ENCODE measurements at places on chromosomes 7 and 10.

GRCh38 chr10:88810196-88810961 lies 7.8 kb downstream of the LIPM start:
- DNase-seq = no peak

GRCh38 chr7:42347616-42348015 lies 110.6 kb upstream of the GLI3 start:
- no peak for DNase-seq

- DNase-seq = no peak
These were observed 43.0 kb downstream of the LSM5 start for GRCh38 chr7:32447218-32447617.

DNA sequence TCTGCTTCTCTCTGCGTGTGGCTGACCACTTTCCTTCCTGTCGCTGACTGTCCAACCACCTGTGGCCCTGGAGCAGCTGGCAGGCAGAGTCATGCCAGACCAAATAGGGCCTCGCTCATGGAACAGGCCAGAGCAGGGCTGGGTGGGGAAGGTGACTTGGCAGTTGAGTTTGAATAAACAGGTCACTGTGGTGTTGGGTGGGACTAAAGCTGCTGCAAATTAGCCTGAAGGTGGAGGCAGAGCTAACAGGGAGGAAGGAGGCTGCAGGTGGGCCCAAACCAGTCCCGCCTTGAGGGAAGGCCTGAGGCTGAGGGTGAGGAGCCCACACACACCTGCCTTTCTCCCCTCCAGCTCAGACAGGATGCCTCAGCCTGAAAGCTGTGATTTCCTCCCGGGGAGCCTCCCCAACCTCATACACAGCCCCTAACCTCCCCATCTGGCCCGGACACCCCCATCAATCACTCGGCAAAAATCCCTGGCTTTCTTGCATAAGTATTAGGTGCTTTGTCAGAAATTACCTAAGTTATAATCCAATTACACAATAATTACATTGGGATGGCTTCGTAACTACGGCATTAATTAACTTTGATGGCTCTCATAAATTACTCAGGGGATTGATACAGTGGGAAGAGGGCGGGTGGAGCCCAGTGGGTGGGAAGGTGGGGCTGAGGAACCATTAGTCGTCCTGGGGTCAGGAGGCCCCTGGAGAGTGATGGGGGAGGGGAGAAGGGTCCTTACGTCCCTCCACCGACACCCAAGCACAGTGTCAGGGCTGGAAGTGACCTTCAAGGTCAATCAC lies 97.7 kb upstream of the PCBD1 start:
- DNase-seq = no peak

GRCh38 chr10:120582753-120583152 lies 125.7 kb downstream of the PLPP4 start:
- no peak for DNase-seq

DNA sequence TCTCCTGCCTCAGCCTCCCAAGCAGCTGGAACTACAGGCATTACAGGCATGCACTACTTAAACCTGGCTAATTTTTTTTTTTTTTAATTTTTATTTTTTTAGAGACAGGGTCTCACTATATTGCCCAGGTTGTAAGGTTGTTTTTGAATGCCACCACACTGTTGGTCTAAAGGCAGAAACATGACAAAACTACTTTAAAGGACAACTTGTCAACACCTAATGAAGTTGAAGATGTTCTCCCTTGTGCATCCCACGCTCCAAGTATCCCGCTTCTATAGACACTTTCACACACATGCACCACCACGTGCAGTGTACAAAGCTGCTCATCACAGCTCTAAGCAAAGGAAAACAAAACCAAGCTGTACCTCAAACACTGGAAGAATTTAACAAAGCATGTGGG lies 226.4 kb downstream of the FGFR2 start:
- DNase-seq = no peak

DNA sequence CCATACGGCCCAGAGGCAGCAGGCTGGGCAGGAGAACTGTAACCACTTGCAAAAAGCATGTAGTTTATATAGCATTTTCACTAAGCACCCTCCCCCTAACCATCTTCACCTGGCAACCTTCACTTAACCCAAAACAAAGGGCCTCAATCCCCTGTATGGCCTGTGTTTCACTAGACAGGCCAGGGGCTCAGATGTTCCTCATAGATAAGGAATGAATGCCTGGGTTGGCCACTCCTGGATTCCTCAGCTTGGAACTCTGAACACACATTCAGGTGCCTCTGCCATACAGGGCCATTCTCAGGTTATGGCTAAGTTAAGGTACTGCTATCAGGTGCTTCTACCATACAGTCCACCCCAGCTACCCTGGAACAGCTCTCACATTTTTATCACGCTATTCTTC lies 10.3 kb upstream of the TMEM168 start:
- no peak for DNase-seq

DNA sequence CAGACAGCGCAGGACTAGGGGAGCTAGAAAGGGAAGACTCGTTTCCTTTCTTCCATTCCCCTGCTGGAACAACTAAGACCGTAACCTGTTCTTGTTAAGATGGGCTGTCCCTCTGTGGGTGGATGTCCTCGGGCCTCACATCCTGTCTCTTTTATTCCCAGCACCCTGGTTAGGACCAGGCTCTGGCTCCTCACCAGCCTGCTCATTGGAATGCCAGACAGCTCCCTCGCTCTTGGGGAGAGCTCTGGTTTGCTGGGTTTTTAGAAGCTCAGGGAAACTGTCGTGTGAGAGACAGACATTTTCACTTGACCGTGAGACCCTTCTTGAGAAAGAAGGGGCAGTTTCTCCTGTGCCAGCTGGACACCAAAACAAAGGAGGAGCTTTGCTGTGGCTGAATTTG lies 58.1 kb upstream of the HABP2 start:
- DNase-seq = no peak

DNA sequence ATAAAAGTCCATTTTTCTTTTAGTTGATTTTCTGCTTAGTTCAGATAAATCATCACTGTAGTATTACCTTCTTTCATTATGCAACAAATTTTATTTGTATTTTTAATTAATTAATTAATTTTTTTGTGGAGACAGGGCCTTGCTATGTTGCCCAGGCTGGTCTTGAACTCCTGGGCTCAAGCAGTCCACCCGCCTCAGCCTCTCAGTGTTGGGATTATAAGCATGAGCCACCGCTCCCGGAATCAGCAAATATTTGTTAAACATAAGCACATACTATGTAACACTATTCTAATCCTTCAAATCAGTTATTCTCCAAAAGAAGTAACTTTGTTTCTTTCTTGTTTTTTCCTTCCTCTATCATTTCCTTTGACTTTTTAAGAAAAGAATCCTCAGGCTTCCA lies 584.8 kb upstream of the ANKRD30A start:
- DNase-seq = no peak

- no peak for DNase-seq
These were observed 34.6 kb upstream of the DLX6 start for GRCh38 chr7:96970739-96971138.

GRCh38 chr7:685540-685939 lies 41.0 kb upstream of the DNAAF5 start:
- DNase-seq = no peak

DNA sequence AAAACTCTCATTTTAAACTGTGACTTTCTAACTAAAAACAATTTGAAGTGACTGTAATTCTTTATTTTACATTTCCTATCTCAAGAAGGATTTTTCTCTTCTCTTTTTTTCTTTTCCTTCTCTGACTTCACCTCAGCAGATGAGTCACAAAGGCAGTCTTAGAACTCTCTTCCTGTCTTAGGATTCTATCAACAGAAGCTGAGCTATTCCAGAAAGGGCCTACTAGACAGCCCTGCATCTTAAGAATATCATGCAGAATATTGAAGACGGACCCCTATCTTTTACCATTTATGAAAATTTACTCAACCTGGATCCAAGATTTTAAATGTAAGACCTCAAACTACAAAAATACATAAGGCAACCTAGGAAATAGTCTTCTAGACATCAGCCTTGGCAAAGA lies 365.7 kb upstream of the SEMA3C start:
- no peak for DNase-seq

DNA sequence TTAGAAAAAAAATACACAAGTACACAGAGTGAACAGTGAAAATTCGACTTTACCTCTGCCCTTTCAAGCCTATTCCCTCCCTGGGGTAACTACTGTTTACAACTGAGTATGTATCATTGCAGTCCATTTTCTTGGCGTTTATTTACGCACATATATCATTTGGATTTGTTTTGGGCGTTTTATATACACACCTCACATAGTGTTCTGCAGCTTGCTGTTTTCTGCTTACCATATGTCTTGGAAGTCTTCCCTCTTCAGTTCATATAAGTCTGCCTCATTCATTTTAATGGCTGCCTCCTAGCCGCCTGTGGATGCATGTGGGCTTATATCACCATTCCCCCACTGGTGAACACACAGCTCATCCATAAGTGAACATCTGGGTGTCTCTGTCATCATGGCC lies 41.6 kb upstream of the COL13A1 start:
- DNase-seq = no peak

DNA sequence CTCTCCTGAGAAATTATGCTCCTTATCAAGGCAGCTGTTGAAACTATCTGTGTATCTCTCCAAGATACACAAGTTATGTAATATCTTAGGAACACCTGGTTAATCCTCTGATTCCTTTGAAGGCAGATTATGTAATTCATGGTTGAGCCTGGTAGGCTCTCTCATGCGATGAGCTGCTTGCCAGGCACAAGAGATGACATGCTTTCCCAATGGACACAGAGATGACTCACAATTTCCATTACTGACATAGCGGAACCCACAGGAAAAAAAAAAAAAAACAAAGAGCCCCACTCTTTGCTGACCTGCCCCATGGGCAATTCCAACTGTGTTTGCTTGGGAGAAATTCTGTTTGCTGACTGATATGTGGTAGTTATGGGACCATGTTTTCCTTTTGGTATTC lies 736.4 kb upstream of the PHF14 start:
- DNase-seq = no peak

- no peak for DNase-seq
These were observed 54.9 kb upstream of the ZNF800 start for GRCh38 chr7:127447326-127447945.

- no peak for DNase-seq
These were observed 103.8 kb downstream of the PDGFA start for GRCh38 chr7:415646-416525.

DNA sequence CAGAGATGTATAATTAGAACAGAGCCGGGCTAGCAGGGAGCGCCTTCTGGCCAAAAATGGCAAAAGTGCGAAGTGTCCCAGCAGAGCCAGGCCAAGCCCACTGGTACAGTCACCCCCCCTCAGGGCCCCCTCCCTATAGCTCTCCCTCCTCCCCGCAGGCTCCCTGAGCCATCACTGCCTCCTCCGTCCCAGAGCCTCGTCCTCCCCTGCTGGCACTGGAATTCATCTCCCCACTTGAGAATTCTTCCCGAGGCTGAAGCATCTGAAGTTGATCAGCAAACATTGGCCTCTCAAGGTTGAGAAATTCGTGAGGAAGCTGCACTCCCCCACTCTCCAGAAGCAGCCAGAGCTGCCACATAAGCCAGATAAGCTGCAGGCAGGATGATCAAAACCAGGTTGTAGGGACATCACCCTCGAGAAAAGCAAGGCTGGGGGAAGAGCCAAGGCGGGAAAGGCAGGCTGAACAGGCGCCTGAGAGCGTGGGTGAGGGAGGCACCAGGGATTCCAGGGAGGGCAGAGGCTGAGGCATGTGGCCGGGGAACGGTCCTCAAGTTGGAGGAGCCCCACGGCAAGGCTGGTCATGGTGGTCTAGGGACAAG lies 23.4 kb downstream of the CAMK2G start:
- no peak for DNase-seq

GRCh38 chr7:16985621-16986020 lies 103.8 kb upstream of the AGR3 start:
- DNase-seq = no peak

GRCh38 chr7:54336800-54337199 lies 205.4 kb upstream of the VSTM2A start:
- no peak for DNase-seq

DNA sequence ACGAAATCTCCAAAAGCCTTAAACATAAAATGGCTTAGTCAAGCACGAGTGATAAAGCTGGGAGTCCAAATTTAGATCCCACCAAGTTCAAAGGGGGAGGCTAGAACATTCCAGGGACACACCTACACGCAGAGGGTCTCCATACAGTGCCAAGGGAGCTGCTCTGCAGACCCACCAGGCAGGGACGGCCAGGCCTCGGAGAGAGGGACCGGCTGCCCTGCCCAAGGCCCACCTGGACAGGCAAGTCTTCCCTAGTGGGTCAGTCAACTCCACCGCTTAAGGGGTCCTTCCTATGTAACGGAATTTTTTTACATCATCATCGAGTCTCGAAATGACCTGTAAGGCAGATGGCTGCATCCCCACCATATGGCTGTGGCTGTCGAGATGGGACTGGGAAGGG lies 28.5 kb downstream of the AMZ1 start:
- no peak for DNase-seq

GRCh38 chr7:76047305-76047810 lies 442 bp downstream of the STYXL1 start:
- DNase-seq = no peak

DNA sequence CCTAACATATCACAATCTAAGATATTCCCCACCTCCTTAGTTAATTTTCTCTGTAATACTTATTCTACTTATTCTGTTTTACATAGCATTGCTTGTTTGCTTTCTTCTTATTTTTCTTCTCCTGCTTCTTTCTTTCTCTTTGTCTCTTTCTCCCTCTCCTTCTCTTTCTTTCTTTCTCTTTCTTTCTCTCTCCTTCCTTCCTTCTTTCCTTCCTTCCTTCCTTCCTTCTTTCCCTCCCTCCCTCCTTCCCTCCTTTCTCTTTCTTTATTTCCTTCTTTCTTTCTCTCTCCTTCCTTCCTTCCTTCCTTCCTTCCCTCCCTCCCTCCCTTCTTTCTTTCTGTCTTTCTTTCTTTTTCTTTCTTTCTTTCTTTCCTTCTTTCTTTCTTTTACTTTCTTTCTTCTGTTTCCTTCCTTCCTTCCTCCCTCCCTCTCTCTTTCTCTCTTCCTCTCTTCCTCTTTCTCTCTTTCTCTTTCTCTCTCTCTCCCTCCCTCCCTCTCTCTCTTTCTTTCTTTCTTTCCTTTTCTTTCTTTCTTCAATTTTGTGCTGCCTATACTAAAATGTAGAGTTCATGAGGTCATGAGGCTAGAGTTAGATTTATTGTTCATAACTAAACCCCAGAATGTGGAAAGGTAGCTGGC lies 445.4 kb downstream of the GATA3 start:
- DNase-seq = no peak

- no peak for DNase-seq
These were observed 18.6 kb upstream of the ZNF32 start for GRCh38 chr10:43667317-43667731.

GRCh38 chr10:103868200-103868599 lies 12.8 kb upstream of the SH3PXD2A start:
- no peak for DNase-seq

GRCh38 chr7:54615-55014 lies 137.8 kb upstream of the FAM20C start:
- no peak for DNase-seq
